Activated naive CD8-positive, alpha-beta T cell treated with anti-CD3 and anti-CD28 coated beads for 36 hours (primary cell): ENCODE measurements at places on chromosomes 2 and 18. TPM values are rescaled to one million over a fixed set of nuclear protein-coding genes. Genes with fewer than 3 reads are reported as not detected.

The AQP4 gene
- not detected for total RNA-seq

DNA sequence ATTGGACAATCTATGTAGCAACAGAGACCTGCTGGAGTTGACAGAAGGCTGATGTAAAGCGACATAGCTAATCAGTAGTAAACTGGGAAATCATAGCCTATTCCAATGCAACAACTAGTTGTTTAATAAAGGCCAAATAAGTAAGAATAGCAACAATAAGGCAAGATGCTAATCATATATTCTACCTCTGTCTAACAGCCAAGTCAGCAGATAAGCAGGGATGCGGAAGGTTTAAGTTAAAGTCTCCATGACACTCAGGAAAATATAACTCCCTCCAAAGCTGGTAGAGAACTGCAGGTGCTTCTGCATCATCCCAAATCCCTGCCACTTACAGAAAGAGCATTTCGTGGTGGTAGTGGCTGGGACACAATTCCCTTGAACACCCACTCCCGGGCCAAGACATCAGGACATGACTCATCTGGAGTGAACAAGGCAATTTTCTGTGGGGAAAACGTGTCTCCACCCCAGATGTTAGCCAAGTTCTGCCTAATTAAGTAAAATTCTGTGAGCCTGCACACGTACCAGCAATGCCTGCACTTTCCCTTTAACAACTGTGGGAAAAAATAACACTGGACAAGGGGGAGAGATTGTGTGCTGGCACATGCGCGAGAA lies 413.6 kb upstream of the ID2 start:
- no peak for DNase-seq

The SCN7A gene
- not detected for total RNA-seq

- no peak for DNase-seq
Observed at GRCh38 chr2:31066086-31066485, 72.2 kb downstream of the GALNT14 start.

- DNase-seq: no peak
Observed at GRCh38 chr2:42754776-42755140, 9.2 kb downstream of the OXER1 start.

The SLC11A1 gene
- total RNA-seq: 0.08 TPM

- DNase-seq: no peak
Observed at GRCh38 chr18:8800445-8800844, 95.1 kb downstream of the MTCL1 start.

GRCh38 chr18:47545613-47546012 lies 294.2 kb upstream of the SKOR2 start:
- no peak for DNase-seq

The ODC1 gene
- 367 TPM for total RNA-seq

The SOWAHC gene
- 0.31 TPM for total RNA-seq

DNA sequence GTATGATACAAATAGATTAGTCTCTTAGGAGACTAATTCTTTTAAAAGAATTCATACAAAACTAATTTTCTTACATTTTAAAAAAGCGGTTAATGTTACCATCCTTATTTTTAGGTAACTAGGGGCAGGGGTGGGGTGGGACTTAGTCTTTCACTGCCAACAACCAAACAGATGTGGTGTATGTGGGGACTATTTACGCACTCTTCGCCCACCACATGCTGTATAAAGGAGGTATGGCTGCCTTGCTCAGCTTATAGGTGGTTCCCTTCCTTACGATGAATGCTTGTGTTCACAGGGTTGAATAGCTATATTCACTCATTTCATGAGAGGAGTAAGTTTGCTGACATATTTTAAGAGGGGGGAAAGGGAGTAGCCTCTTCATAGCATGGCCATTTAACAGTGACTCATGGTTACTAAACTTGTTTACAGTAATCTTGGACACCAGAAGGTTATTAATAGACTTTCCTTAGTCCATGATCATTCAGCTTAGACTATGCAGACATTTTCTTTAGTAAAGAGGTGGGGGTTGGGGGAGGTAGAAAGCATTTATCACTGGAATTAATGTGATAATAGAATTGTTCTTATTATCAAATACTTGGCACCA lies 61.8 kb downstream of the CAB39 start:
- DNase-seq: no peak

The IL36RN gene
- not detected for total RNA-seq

GRCh38 chr2:241842620-241843211 lies 16.0 kb downstream of the PDCD1 start:
- peak; percentile 69 for DNase-seq

DNA sequence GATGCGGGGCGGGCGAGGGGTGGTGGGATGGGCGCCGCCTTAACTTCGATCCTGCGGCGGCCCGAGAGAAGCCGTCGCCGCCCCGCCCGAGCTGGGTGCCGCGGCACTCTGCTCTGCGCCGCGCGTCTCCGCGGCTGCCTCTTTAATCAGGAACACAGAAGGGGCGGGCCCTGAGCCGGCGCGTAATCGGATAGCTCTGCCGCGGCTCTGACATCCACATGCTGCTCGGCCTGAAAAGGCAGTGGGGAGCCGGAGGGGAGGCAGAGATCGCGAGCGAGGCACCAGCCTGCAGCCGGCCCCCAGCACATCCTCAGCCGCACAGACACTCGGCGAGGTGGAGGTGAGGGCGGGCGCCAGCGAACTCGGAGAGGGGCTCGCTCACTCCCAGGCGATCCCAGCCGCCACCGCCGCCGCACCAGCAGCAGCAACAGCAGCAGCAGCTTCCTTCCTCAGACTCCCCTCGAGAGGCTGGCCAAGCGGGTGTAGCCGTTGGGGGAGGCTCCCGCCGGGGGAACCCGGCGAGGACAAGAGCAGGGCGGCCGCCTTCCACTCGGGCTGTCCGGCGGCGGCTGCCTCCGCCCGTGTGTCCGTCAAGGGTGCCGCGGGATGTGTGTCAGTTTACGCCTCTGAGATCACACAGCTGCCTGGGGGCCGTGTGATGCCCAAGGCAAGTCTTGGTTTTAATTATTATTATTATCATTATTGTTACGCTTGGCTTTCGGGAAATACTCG lies at the start of gene NRP2:
Gene NRP2, plus strand, starts transcription at position 263 of the 732 bp plus-strand sequence. CDS start 790 bp downstream, outside the sequence.
- DNase-seq: peak; percentile 70

DNA sequence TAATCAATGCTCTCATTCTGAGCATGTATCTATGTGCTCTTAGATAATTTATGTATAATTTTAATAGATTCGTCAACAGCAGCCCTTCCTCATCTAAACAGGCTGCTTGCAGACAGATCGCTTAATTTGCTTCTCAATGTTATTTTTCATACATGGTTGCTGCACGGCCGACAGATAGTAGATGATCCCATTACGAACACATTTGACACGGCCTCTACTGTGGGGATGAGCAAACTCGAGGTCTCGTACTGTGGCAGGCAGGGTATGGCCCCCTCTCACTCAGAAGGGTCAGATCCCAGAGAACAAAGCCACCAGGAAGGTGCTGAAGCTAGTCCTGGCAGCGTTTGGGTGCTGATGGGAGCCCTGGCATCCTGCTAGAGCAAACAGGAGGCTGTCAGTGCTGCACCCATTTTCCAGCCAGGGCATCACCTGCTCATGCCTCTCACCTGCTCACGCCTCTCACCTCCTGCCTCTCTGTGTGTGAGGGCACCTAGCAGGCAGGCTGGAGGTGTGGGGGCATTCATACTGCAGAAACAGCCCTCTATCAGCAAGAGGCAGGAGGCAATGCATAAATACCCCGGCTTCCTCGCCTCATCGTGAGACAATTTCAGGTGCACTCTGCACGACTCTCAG lies 80.0 kb downstream of the KLHL29 start:
- DNase-seq: no peak

DNA sequence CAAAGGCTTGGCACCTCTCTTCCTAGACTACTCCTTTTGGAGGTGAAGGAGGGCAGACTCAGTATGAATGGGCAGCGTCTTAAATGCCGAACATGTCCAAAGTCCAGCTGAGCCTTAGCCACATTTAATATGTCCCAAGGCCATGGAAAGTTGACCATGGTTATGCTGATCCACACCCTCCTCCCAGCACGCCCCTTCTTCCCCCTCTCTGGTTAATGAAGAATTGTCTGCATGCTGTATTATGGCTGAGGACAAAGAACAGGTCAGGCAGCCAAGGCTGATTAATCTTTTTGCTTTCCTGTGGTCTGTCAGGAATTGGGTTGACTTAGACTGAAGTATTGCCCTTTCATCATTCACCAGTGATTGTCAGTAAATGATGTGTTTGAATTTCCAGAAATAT lies 5.8 kb upstream of the MYOM1 start:
- DNase-seq: no peak

DNA sequence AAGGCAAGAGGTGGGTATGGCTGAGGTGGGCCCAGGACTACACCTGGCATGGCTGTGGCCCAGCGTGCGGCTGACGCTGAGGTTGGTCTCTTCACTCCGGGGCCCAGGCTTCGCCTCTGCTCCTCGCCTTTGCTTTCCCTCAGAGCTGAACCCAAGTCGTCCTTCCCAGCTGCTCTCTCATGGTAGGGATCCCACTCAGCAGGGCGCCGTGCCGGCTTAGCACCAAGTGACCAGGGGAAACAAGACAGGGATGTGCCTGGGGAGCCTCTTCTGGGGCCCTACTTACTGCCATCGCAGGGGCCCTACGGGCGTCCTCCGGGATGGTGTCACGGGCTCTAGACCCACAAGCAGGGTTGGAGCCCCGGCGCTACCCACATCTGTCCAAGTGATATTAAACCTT lies 138.1 kb upstream of the ALKAL2 start:
- no peak for DNase-seq

- DNase-seq: no peak
Observed at GRCh38 chr18:31258789-31259188, 59.2 kb upstream of the DSG1 start.

DNA sequence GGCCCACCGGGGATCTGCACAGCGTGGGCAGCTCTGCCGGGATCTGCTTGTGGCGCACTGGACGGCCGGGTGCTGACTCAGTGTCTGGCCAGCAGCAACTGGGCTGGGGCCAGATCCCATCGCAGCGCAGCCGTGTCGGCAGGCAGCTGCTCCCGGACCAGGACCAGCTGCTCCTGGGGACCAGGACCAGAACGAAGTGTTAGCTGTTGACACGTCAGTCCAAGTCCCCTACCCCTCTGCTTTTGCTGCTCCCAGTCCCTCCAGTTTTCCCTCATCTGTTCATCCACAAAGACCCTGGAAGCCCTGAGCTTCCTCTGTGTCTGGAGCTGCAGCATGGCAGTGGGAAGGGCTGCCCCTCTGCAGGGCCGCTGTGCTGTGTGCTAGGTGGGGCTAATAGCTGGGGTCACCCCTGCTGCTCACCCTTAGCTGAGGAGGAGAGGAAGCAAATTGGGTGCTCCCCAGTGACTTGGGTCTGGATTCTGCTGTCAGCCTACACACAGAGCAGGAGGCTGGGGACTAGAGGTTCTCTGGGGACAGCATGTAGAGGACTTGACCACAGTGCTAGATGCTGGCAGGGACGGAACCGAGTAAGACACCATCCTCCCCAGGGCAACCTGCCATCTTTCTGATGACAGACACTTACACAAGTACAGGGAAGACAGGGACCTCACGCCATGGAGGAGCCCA lies 16.9 kb upstream of the KIF1A start:
- DNase-seq: no peak

The SPP2 gene
- not detected for total RNA-seq

The LRRC30 gene
- not detected for total RNA-seq

The COL4A3 gene
- total RNA-seq: not detected

The PRADC1 gene
- 20.9 TPM for total RNA-seq

The COPS8 gene
- total RNA-seq: 65.6 TPM

The ZNF385B gene
- total RNA-seq: not detected

DNA sequence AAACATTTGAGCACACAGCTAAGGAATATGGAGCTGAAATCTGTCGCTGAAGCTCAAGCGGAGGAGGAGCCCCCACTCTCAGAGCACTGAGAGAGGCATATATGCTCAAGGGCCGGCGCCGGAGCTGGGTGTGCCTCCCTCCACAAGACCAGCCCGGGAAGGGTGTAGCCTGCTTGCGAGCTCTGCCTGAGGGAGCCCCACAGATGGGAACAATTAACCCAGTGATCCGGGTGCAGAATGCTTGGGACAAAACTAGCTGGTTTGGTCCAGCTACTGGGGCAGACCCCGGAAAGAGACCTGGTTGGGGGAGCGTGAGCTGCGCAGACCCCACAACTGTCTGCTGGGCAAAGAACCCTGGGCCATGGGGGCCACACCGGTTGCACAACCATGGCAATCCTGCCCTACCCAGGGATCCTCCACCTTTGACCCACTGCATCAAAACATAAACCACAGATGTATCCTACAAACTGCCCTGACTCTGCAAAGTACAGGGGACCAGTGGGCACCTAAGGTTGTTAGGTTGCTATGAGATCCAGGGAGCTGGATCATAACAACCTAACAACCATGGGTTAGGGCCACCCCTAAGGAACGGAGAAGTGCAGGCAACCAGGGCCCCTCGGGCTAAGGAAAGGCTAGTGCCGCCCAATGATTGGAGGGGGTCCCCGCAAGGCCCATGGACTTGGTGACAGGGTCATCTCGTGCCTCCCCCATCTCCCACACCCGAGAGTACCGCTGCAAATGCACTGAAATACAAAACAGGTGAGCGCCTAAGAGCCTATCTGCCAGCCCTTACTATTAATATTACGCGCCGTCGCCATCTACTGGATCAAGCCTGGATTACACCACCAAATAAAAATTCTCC lies 53.4 kb upstream of the SCN1A start:
- peak; percentile 23 for DNase-seq

The CD302 gene
- 0.37 TPM for total RNA-seq

DNA sequence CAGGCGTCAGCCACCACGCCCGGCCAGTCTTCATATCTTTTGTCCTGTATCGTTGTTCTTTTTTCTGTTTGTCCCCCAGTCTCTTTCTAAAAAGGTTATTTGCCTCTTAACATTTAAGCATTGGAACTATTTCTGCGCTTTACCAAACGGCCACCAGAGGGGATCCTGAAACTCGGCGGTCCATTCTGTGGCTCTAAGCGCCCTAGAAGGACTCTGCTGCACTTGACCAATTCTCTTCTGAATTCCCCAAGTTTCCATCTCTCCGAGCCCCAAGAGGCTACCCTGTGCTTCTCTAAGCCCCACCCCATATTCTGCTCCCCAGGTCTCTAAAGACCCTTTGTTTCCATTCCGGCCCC lies 33.1 kb upstream of the REG3G start:
- no peak for DNase-seq

- DNase-seq: no peak
Observed at GRCh38 chr18:10754128-10754527, 228.3 kb downstream of the NAPG start.

GRCh38 chr2:182148344-182148743 lies 162.7 kb downstream of the PPP1R1C start:
- DNase-seq: no peak

- no peak for DNase-seq
Observed at GRCh38 chr2:180573951-180574350, 406.5 kb upstream of the UBE2E3 start.

The MDH1 gene
- total RNA-seq: 241 TPM
